ENCODE measurements at places on chromosomes 12 and 14. TPM values are rescaled to one million over a fixed set of nuclear protein-coding genes. Genes with fewer than 3 reads are reported as not detected.

DNA sequence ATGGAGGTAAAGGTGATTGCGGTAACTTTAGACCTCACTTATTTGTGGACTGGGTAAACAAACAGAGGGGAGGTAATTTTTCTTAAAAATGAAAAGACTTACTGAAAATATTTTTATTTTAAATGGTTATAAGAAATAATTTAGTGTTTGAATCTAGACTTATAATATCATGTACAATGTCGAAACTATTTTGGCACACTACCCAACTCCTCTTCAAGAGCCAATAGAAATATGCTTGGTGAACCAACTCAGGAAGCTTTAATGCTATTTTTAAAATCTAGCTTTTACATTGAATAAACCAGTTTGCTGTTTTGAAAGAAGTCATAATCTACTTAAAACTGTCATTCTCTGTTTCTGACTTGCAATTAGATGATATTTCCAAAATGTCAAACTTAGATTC, 175.8 kb upstream of the NPAS3 start:
- peaks cover 1% of the 10 kb centered on the region for H3K36me3 ChIP-seq
- H3K27ac ChIP-seq, result no peak overlapping the region
- H3K4me3 ChIP-seq, result no peak overlapping the region
- H3K27me3 ChIP-seq, result peaks cover 11% of the 10 kb centered on the region
- DNase-seq, result no peak
- no peaks in the 10 kb centered on the region for H3K4me1 ChIP-seq

ZBTB42 gene
- total RNA-seq, result 6.0 TPM

DNA sequence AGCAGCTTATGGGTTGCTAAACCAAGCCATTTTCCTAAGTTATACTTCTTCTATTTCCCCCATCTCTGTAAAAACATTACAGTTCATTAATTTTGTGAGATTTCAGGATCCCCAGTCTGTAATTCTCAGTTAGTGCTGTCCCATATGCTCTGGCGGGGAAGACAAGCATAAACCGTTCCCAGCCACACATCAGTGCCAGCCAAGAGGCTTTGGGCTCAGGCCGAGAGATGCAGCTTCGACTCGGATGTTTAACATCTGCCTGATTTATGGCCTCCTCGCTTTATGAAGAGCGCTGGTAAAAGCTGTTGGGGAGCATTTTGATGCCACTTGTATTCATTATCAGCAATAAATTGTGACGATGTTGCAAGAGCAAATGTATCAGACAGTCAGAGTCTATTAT, 349.1 kb upstream of the CCDC196 start:
- H3K36me3 ChIP-seq, result no peaks in the 10 kb centered on the region
- no peak overlapping the region for H3K4me3 ChIP-seq
- no peaks in the 10 kb centered on the region for H3K27me3 ChIP-seq
- no peak for DNase-seq
- no peaks in the 10 kb centered on the region for H3K4me1 ChIP-seq

- no peak overlapping the region for H3K4me3 ChIP-seq
- no peak overlapping the region for H3K27ac ChIP-seq
- DNase-seq, result no peak
- H3K4me1 ChIP-seq, result no peaks in the 10 kb centered on the region
Observed at GRCh38 chr12:76680940-76681339, 83.0 kb upstream of the ZDHHC17 start.

INHBE gene
- total RNA-seq, result 18.0 TPM
